ENCODE measurements at places on chromosomes 7 and 10. TPM values are rescaled to one million over a fixed set of nuclear protein-coding genes. Genes with fewer than 3 reads are reported as not detected.

The CTAGE4 gene
- 1.8 TPM for total RNA-seq

The TWIST1 gene
- total RNA-seq: not detected

The STN1 gene
- total RNA-seq: 41.8 TPM

GRCh38 chr7:126166645-126167044 lies 1086.1 kb downstream of the GRM8 start:
- DNase-seq: no peak

DNA sequence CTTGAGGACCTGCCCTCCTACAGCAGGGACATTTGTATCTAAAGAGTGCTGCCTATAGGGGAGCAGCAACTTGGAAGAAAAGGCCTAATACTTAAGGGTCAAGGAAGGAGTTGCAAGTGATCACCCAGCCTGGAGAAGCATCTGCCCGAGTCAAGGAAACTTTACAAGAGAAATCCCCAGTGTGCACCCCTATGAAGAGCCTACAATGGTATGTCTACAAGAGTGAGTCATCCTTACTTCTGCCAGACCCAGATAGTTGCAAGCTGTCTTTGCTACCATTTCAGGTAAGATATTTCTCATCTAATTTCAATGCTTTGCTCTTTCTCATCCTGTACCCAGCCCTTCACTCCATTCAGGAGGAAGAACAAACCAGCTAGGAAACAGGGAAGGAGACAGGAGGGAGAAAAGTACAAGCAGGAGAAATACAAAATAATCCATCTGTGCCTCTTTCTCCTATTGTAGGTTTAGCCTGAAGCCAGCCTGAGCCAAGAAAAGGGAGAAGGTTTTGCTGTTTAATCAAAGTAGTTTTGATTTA lies 34.4 kb upstream of the AGR3 start:
- DNase-seq: no peak

DNA sequence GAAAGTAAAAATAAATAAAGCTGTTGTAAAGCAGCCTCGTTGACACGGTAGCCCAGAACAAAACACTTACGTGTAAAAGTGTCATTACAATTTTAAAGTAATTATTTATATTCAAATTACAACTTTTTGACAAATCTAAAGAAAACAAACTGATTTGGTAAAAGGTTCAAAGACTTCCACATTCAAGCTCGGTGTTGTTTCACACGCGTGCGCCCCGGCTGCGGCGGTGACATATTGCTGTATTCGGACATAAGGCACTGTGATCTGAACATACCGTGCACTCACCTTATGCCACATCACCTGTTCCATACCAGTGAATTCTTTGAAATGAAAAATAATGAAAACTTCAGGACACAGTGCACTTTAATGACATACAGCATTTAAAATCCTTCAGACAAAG lies 36.9 kb upstream of the RHEB start:
- no peak for DNase-seq

Measured in naive thymus-derived CD8-positive, alpha-beta T cell (primary cell).